ENCODE measurements at places on chromosomes 16 and 17. TPM values are rescaled to one million over a fixed set of nuclear protein-coding genes. Genes with fewer than 3 reads are reported as not detected.

- no peak for DNase-seq
Measured at GRCh38 chr16:70437017-70437581, 1.8 kb downstream of the ST3GAL2 start.

GRCh38 chr17:17993366-17993765, 20.7 kb downstream of the DRC3 start:
- DNase-seq: no peak

DNA sequence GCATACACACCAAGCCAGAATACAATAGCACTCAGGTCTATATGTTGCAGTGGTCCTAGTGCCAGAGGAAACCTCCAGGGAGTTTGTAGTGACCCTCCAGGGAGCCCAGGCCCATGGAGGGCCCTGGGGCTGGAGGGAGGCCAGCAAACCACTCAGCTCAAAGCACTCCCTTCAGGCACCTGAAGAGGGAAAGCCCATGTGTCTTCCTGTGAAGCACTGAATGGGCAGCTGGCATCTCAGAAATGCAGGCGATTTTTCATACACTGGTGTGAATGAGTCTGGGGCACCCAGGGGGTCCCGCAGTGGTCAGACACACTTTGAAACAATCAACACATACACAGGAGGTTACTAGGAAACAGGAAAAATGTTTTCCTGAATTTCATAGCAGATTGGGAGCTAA, 12.8 kb downstream of the TBC1D26 start:
- DNase-seq: no peak

DNA sequence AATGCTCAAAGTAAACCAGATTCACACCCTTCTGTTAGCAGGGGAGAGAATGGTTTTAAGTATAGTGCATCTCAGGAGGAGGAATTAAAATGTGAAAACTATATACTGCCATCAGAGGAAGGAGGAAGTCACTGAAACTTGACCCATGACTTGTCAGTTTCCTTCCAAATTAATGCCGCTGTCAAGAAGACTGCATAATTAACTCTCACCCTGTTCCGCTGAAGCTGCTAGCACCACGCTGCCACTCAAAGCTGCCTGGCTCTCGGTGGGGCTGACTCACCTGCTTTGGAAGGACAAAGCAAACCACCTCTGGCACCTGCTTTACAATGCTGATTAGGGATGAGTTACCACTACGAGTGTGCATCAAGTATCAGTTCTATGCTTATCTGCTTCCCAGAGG, 37.8 kb upstream of the ULK2 start:
- no peak for DNase-seq

DNA sequence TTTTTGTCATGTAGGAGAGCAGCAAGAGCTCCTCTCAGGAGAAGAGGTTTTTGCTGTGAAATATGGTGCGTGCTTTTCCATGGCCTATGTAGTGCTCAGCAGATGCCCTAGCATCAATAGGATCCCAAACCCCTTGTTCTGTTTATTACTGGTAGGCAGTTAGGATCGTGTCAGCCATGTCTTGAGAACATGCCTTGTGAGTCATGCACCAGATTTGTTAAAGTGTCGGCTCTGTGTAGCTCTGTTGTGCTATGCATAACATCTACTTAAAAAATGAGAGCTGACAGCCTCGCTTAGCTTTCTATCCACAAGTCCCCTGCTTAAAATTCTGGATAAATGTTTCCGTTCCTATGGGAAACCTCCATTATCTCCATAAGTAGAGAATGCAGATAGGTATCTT, 4.4 kb upstream of the EIF4A3 start:
- no peak for DNase-seq

DNA sequence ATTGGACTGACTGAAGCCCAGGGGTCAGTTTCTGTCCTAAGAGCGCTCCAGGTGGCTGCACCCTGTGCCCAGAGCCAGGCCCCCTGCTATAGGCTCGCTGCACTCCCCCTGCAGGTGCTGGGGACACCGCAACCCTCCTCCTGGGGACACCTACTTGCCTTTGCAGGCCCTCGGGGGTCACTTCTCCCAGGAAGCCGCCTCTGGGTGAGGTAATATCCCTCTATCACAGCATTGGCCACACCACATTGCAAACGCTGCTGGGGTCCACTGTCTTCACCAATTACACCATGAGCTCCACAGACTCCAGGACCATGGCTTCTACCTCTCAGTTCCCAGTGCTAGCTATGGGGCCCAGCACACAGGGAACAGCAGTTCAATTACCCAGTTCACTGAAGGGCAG, 14.9 kb downstream of the USP36 start:
- no peak for DNase-seq

SULT1A2 gene
- total RNA-seq: 1.1 TPM

DOC2B gene
- total RNA-seq: 2.7 TPM

SHISA6 gene
- 0.66 TPM for total RNA-seq

DPEP3 gene
- not detected for total RNA-seq
